CD4-positive, alpha-beta T cell treated with Interleukin-21 for 1 hour (primary cell): ENCODE measurements at places on chromosomes 6 and 20.

DNA sequence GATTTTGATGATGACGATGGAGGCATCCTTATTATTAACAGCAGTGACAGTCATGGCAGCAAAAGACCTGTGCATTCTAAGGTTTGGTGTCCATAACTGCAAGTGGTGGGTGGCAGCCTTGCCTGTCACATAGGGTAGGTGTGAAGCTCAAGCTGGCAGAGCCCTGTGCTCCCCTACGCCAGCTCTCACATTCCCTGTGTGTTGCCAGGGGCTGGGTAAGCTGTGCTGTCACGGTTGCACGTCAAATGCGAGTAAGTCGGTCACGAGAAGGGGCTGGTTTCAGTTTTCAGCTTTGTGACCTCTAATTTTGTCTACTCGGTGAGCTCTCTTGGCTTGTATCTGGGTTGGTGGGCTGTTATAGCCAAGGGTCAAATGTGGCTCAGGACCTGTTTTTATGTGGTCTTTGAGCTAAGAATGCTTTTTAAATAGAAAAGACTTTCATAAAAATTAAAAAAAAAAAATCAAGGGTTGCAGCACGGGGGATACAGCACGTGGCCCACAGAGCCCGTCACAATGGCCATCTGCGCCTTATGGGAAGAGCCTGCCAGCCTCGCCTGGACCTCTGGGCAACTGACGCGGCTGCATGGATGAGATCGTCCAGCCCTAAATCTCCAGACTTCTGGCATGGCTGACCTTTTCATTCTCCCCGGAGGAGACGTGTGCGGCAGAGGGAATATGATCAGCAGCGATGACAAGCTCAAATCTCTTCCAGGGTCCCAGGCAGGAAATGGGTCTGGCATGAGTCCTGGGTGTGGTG, 148.5 kb downstream of the PHACTR3 start:
- no peak for DNase-seq

DNA sequence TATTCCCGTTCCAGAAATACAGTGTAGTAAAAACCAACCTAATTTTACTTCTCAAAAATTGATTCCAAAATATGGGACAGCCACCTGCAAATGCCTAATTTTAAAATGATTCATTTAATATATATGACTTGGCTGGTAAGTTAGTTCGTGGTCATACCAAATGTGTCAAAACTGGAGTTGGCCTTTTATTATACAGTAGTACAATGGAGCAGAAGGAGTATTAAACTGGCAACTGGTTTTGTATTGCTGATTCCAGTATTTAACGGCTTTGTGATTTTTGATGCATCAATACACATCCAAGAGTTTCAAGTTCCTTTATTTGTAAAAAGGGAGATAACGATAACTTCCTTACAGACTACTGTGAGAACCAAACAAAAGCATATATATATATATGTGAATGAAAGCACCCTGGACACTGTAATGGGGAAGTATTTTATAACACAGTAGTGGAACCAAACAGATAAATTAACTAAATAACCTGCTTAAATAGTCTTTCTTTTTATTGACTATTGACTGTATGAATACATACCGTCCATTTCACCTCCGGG, 24.8 kb downstream of the SAMHD1 start:
- DNase-seq, result no peak

DNA sequence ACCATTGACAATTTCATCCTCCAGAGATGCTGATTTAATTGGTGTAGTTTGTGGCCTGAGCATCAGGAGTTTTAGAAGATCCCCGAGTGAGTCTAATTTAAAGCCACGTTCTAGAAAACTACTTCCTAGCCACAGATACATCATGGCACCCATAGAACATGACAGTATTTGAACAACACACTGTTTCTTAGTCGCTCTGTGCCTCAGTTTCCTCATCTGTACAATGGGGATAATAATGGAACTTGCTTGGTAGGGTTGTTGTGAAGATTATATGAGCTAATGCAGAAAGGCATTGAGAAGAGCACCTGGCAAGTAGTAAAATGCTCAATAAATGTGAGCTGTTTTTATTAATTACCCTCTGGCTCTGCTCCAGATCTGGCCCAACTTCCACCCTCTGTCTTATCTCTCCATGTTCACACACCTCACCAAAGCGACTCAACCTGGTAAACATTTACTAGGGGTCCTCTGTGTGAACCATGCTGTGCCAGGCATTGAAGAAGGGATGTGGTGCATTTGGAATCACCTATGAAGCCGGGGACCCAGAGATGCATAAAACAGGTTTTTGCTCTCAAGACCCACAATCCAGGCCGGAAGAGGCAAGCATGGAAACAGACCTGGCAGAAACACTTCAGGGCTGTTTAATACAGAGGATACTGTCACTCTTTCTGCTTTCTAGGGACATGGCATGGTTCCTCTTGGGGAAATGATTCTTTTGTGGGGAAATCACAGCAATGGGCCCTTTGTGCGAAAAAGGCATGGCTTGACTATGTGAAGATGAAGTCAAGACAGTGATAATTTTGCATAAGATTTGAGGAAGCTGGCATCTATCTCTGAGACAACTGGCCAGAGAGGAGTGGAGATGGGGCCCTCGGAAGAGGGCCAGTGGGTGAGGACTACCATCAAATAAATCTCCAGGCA, 16.2 kb upstream of the MRPS18A start:
- DNase-seq, result no peak

- no peak for DNase-seq
These were observed 98.5 kb downstream of the PHACTR1 start for GRCh38 chr6:12815089-12815488.

GRCh38 chr6:118296129-118296901, 251.8 kb upstream of the PLN start:
- DNase-seq, result no peak

GRCh38 chr6:140285471-140285870, 911.0 kb upstream of the CITED2 start:
- no peak for DNase-seq

GRCh38 chr6:71531006-71531405, 242.4 kb downstream of the OGFRL1 start:
- DNase-seq, result no peak

DNA sequence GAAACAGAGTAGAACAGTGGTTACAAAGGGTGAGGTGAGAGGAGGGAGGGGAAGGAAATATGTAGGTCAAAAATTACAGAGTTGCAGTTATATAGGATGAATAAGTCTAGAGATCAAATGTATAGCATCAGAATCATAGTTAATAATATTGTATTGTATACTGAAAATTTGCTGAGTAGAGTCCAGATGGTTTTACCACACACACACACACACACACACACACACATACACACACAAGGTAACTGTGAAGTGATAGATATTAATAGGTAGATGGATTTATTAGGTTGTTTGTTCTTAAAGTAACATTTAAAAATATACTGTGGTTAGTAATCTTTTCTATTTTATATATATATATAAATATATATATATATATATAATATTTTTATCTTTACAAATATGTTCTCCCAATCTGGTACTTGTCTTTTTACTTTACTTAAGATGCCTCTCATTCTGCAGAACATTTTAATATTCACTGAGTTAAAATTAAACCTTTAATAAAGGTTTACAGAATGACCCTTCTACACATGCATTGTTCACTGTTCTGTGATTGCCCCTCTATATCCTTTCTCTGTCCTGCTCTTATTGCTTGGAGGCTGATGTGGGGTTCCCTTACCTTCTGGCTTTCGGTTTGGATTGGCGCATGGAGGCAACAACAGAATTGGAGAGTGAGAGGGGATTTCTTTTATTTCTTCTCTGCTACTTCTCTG, 408 bp downstream of the PTCHD4 start:
- no peak for DNase-seq

DNA sequence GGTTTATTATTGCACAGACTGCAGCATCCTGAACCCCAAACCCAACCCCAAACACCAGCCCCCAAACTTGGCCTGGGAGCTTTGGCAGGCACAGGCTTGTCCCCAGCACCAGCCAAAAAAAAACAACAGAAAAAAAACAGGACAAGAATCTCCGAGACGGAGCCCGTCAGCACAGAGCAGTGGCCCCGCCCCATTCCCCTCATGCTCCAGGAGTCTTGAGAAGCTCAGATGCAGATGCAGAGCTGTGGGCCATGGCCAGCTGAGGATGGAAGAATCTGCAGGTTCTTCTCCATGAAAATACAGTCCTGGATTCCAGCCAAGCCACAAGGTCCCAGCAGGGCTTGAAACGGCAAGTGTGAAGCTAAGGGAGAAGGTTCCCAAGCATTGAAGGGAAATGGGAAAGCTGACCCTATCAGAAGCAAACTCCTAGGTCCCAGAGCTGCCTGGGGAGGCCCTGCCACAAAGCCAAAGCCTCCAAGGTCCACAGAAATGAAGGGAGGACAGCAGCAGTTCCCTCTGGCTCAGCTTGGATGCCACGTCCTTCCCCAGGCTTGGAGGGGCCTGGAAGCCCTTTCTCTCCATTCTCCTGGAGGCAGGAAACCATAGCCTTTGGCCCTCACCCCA, 75.2 kb downstream of the JPH2 start:
- no peak for DNase-seq

- DNase-seq, result no peak
These were observed 299.3 kb downstream of the PKHD1 start for GRCh38 chr6:51788121-51788520.
